Left renal pelvis (tissue), 4 donors: ENCODE measurements at places on chromosomes 3 and 15.

DNA sequence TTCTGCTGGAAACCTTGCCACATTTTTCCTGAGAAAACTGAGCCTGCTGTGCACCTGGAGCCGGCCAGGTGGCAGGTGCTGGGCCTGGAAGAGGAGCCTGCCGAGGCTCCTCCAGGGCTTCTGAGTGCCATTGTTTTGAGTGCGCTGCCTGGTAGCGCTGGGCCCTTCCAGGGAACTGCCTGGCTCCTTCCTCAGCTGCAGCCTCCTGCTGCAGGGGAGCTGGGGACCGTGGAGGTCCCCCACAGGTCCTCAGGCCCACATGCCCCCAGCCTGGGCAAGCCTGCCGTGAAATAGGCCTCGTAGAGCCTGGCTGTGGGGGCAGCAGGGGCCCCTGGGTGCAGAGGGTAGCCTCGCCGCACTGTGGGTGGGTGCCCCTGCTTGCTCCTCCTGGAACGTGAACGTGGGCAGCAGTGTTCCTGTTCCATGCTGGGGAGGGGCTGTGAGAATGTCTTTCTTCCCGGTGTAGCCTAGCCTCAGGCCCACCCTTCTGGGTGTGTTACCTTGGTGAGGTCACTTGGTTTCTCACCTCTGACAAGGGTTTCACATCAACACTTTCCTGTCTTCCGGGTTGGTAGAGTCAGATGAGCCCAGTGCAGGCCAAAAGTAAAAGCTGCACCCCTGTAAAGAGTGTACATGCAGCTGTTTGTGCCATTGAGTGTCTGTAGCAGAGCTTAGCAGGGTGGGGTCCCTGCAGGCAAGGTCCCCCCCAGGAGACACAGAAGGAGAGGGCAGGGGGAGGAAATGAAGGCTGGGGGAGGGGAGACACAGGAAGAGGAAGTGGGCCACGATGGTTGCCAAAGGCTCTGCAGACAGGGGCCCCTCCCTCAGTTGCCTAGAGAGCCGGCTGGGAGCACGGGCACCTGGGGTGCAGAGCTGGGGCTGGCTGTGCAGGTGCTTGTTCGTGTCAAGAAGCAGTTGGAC is 34.5 kb downstream of the KLF13 start:
- DNase-seq = no peak

GRCh38 chr3:178369006-178369405 is 167.2 kb upstream of the KCNMB2 start:
- no peak for DNase-seq

GRCh38 chr15:39213385-39213840 is 367.5 kb upstream of the THBS1 start:
- DNase-seq = no peak

- DNase-seq = no peak
These were observed 81.6 kb upstream of the ROBO2 start for GRCh38 chr3:76958274-76958673.

DNA sequence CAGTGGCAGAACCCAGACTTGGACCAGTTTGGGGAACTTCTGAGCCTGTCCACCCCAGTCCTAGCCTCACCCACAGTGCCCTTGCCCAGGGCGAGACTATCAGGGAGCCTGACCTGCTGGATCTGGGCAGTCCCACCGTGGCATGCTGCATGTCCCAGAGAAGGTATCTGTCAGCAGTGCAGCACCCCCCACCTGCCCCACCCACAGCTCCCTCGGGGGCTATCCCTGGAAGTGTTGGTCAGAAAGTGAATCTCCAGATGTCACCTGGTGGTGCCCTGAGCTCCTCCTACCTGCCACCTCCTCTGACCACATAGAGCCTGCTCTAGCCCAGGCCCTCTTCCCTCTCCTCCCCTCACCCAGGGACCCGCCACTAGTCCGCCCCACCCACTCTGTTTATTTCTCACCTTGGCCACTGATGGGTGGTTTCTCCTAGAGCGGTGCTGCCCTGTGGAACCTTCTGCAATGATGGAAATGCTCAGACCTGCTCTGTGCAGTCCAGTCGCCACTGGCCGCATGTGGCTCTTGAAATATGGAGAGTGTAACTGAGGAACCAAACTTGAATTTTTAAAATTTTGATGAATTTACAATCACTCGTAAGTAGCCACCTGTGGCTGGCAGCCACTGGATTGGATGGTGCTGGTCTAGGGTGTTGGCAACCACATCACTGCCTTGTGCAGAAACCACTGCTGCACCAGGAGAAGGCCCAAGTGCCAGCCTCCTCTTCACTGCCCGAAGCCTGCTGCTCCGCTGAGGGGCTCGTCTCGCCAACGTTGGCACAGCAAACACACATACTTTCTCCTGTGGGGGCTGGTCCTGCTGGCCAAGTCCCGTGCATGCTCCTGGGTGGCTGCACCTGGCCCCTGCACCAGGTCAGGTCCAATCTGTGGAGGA is 13.1 kb downstream of the HDAC11 start:
- no peak for DNase-seq

GRCh38 chr15:78419367-78419766 is 18.6 kb upstream of the IREB2 start:
- no peak for DNase-seq

DNA sequence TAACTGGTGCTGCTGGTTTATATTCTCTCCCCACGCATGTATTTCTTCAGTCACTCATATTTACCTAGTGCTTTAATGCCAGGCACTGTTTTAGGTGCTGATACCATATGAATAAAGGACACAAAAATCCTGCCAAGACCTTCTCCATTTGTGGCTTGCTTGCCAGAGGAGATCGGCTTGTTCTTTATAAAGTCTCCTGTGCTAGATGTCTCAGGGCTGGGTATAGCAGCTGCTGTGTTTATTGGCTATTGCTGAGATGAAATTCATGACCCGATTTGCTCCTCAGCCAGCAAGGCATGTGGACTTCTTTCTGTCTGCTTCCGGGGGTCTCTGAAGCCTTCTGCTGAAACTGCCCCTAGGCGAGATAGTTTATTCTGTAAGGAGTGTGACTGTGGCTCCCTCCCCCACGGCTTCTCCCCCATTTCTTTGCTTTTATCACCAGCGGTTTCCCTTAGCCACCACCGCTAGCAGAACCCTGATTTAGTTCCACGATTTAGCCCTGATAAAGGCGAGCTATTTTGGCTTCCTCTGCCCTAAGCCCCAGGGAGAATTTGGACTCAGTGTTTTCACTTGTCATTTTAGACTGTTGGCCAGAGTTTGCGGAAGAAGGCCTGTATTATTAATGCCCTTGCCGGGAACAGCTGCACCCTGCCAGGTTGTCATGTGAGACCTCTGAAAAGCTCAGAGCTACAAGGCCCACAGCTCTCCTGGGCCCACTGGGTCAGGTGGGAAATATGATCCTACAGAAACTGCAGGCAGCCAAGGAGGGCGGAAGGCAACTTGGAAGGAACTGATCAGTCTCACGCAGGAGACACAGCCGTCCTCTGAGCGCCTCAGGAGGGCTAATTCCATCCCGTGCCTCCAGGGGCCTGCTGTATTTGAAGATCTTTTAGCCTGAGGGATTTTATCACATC is 46.8 kb downstream of the ST6GAL1 start:
- DNase-seq = peak; percentile 55

GRCh38 chr3:172217877-172218276 is 178.5 kb downstream of the FNDC3B start:
- DNase-seq = no peak

DNA sequence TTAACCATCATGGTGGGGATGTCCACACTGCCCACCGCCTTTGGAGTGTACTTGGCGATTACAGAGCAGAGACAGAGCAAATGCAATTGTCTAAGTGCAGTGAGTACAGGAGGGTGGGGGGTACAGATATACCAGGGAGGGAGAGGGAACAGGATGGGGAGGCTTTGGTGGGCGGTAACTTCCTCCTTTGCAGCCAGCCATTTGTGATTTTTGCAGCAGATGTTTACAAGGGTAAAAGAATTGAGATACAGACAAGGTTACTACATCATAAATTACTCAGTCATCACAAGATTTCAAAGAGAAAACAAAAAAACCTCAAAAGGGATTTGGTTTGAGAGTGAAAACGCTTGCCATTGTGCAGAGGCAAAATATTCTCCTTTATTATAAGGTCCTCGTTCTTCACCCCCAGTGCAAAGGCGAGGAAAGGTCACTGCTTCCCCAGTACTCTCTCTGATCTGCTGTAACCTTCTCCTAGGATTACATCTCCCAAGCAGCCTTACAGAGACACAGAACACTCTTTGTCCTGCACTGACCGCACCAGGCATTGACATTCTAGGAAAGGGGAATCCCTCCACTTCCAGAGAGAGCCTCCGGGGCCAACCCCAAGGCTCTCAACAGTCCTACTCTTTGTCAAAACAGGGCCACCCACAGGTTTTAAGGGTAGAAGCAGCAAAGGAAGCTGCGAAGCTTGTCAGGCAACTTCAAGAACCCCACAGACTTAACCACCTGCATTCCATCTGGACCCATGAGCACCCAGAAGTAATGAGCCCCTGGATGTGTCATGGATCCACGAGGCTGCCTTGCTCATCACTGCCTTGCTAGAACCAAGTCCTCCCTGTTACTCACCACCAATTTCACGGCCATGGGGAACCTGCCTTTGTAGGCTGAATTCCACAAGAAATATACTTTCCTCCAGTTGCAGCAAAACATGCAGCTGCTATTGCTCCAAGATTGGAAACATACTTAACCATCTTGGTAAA is 117.3 kb downstream of the ADAMTS17 start:
- DNase-seq = no peak

- no peak for DNase-seq
These were observed 9.9 kb downstream of the GLYCTK start for GRCh38 chr3:52297242-52298148.

- DNase-seq = no peak
These were observed 5.9 kb downstream of the SYNM start for GRCh38 chr15:99110581-99111320.

GRCh38 chr3:126858887-126859286 is 124.0 kb upstream of the PLXNA1 start:
- DNase-seq = no peak

- no peak for DNase-seq
These were observed 583.6 kb upstream of the ROBO2 start for GRCh38 chr3:76456322-76456721.

- no peak for DNase-seq
These were observed 78.9 kb downstream of the FAM174B start for GRCh38 chr15:92576597-92577200.

GRCh38 chr3:155805204-155805801 is 775 bp downstream of the C3orf33 start:
- DNase-seq = no peak

DNA sequence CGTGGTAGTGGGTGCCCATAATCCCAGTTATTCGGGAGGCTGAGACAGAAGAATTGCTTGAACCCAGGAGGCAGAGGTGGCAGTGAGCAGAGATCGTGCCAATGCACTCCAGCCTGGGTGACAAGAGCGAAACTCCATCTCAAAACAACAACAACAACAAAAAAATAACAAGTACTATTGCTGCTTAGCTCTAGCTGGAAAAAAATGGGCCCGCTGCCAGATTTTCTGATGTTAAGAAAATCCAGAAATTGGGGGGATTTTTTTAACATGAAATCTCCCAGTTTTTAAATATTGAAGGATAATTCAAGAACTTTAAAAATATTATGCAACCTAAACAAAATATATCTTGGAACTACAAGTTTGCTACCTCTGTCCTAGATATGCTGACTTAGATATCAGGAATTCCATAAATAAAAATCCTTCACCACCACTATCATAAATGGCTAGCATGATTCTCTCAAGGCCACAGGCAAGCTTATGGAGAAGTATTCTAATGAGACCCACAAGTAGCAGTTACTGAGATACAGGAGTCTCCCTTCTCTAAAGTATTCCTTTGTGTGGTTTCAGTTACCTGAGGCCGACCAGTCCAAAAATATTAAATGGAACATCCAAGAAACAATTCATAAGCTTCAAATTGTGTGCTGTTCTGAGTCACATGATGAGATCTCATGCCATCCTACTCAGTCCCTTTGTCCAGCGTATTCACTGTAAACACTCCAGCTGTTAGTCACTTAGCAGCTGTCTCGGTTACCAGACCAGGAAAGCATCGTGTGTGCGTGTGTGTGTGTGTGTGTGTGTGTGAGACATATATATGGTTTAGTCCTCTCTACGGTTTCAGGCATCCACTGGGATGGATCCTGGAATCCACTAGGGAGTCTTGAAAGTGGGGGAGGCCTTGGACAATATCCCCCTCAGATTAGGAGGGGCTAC is 277.2 kb downstream of the TBL1XR1 start:
- DNase-seq = peak; percentile 50

- DNase-seq = no peak
These were observed 36.3 kb downstream of the SRGAP3 start for GRCh38 chr3:9213019-9213634.

DNA sequence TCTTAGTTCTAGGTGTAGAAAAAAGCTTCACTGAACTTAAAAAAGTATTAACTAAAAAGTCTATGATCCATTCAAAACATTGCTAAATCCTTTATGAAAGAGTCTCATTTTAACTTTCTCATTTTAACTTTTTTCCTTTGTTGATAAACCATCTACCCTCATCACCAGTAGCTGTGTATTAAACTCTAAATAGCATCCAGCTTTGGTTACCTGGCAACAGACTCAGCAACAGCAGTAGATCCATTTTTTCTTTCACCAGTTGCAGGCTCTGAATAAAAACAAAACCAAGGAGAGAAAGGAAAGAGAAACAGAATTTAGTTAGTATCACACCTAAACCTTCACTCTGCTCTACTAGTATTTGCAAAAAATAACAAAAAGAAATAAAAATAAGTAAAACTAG is 51.6 kb downstream of the TP53BP1 start:
- DNase-seq = no peak

DNA sequence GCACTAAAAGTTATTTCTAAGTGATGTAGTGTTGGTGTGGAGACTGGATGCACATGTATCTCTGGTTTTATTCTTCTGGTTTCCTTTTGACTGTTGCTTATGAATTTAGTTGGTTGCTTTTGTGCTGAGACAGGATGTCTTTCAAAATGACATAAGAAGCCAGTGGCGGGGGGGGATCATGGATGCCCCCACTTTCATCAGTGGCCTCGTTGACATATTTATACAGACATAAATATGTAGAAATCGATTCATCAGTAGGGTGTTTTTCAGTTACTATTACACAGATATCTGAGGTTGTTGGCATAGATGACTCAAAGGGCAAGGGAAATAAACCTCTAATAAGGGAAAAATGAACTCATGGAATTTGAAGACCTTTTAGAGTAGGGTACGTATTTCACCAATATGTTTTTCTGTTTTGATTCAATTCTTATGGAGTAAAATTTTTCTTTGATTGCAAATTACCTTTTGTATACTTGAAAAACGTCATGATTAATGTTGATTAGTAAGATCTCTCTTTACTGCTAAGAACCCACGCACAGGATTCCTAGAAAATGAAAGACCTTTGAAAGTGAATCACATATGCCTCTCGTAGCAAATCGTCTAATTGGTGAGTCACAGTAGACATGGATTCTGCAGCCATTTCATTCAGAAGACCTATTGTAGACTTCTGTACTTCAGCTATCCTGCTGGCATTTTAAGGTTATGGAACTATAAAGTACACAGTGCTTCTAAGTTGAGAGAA is 97.4 kb upstream of the RBMS3 start:
- DNase-seq = no peak

DNA sequence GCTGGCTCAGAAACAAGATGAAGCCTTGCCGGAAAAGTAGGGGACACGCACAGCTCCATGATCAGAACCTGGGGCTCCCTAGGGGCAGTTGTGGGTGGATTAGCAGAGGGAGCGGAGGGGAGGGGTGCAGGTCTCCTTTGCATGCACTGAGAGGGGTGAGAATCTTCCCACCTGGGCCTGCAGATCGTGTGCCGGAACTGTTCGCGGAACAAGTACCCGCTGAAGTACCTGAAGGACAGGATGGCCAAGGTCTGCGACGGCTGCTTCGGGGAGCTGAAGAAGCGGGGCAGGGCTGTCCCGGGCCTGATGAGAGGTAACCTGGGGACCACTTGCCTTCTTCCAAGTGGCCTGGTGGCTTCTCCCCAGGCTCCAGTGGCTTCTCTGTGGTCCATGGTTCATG is 24.5 kb upstream of the NR2C2 start:
- DNase-seq = no peak
